ENCODE measurements at places on chromosomes 4 and X. TPM values are rescaled to one million over a fixed set of nuclear protein-coding genes. Genes with fewer than 3 reads are reported as not detected.

- DNase-seq: peak; percentile 3
These were observed 1037.4 kb upstream of the PABPC4L start for GRCh38 chr4:135238940-135239339.

- peak; percentile 76 for DNase-seq
These were observed 98.9 kb downstream of the HPGD start for GRCh38 chr4:174423257-174423944.

GRCh38 chrX:151722241-151722846 lies 6.5 kb downstream of the FATE1 start:
- peak; percentile 31 for DNase-seq

Gene HSFX1
- total RNA-seq: not detected

Gene MSX1
- 4.3 TPM for total RNA-seq

DNA sequence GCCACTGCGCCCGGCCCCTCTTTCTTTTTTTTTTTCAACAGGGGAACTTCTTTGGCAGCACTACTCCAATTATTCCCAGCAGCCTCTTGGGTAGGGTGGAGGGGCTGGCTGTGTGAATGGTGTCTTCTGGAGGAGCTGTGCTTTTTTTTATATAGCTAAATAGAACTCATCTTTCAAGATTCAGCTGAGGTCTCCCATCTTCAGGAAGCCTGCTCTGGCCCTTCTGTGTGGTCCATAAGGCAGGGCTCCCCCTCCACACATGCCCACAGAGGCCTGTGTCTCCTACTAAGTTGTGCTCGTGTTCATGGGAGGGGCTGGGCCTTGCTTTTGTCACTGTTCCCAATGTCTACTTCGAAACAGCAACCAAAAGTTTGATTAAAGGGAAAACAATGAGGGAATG lies 116.8 kb downstream of the AFAP1 start:
- DNase-seq: no peak

Gene FAM184B
- not detected for total RNA-seq

Gene ADGRL3
- total RNA-seq: 7.9 TPM

GRCh38 chr4:80225595-80225994 lies 28.3 kb downstream of the PRDM8 start:
- peak; percentile 39 for DNase-seq

Data from fibroblast of the aortic adventitia (primary cell).